Renal cortical epithelial cell (primary cell): ENCODE measurements at places on chromosomes 5 and 9.

DNA sequence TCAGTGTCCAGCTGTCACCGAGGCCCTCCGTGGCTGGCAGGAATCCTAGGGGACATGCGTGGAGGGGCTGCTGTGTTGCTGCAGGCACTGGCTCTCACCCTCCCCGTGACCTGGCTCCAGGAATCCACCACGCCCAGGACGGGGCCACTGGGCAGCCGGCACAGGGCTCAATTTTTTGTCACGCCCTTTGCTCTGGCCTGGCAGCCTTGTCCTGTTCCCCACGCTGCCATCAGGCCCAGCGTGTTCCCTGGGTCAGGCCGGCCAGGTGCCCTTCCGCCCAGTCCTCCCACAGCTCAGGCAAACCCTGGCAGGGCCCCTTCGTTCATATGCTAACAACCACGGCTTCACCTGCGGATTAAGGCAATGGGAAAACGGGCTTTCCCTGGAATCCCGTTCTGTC lies 37.3 kb downstream of the PROP1 start:
- no peak for DNase-seq

GRCh38 chr9:107174441-107174840 lies 108.6 kb upstream of the RAD23B start:
- DNase-seq: peak; percentile 36

DNA sequence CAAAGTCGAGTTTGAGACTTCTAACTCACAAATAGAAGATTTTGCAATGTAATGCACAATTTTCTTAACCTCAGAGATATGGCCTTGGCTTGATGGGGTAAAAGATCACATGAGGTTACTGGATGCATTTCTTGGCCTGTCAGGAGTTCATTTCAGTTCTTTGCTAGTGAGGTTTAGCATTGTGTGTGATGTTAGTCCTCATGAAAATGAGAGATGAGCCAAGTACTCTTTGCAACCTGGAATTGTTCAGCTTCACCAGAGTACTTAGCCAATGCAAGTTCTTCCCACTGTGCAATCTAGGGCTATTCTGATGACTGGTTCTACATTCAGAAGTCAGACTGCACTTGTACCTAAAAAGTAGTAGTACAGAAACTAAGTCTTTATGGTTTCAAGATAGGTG lies 24.9 kb downstream of the GNAQ start:
- DNase-seq: no peak

DNA sequence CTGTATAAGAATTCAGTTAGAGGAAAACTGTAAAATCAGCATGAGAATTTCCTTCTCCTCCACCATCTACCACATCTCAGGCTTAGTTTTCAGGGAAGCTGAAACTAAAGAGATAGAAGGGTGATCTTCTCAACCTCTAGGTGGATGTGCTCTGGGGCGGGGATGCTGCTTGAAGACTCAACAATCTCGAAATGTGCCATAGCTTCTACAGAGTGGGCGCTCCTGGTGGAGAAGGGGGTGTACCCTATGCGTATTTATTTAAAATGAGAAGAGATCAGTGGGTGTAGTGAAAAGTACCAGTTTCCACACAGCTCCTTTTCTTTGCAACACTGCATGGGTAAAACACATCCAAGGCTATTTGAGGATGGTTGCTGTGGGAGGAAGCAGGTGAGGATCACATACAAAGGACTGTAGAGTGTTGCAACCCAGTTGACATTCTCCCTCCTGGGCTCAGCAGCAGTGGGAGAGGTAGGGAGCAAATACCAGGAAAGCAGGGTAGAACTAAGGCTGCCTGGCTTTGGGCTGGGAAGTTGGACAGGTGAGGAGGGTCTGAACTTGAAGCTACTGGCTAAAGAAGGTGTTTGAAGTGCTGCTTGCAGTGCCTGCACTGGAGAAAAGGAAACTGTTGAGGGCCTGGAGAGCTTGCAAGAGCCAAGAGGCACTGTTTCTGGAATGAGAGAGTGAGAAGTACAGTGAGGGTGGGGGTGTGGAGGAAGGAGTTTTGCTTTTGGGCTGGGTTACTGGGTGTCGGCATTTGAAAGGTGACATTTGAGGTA lies 73.1 kb downstream of the MAST4 start:
- DNase-seq: no peak

GRCh38 chr5:80569961-80570786 lies at the start of gene ANKRD34B:
ANKRD34B (minus strand) TSS chr5:80570280; CDS start chr5:80560019, 10,261 bp downstream.
- DNase-seq: no peak

DNA sequence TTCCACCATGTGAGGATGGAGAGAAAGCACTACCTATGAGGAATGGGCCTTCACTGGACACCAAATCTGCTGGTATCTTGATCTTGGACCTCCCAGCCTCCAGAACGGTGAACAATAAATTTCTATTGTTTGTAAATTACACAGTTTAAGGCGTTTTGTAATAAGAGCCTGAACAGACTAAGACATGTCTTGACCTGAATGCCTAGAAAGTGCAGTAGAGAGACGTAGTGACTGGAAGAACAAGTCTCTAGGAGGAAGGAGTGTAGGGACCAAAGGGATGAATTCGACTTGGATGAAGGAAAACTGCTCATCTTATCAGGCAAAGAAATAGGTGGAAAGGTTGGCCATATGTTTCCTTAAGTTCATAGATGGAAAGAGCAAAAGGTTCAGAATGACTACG lies 309.8 kb upstream of the RGMB start:
- DNase-seq: no peak

GRCh38 chr9:79000230-79001002 lies 571.3 kb upstream of the TLE4 start:
- no peak for DNase-seq

DNA sequence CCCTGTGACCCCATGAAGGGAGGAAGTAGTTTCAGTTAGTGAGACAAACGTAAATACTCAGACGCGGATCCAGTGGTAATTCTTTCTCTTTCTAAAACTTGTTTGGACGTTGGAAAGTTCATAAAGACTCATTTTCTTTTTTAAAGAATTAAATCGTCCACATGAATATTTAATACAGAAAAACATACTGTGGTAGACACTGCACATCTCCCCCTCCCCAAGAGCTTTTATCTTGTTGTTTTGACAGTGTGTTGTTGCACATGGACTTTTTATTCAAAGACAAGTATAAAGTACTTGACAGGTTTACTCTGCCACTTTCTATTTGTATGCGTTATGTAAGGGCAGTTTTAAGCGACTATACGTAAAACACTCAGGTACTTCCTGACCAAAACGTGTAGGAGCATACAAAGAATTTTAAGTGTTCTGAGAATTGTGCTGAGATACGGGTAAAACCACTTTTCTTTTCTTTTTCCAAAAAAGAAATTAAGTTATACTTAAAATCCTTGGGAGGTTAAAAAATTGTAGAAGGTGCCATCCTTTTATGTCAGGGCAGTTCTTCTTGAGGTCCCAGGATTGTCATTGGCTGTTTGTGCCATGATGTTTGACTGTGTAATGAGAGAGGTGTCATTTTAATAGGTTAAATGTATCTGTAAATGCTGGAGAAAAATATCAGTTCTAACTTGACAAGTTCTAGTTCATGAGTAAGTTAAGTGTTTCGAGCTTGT lies 1.3 kb downstream of the NIPBL start:
- peak; percentile 55 for DNase-seq

- DNase-seq: no peak
Observed at GRCh38 chr5:14838396-14839319, 32.9 kb downstream of the ANKH start.

- peak; percentile 11 for DNase-seq
Observed at GRCh38 chr5:473551-474192, 30.7 kb downstream of the EXOC3 start.

- DNase-seq: no peak
Observed at GRCh38 chr5:6492934-6493333, 44.3 kb downstream of the UBE2QL1 start.

- DNase-seq: no peak
Observed at GRCh38 chr5:135320718-135321484, 78.1 kb downstream of the MACROH2A1 start.

GRCh38 chr5:173237143-173237874 lies 2.3 kb upstream of the NKX2-5 start:
- no peak for DNase-seq

DNA sequence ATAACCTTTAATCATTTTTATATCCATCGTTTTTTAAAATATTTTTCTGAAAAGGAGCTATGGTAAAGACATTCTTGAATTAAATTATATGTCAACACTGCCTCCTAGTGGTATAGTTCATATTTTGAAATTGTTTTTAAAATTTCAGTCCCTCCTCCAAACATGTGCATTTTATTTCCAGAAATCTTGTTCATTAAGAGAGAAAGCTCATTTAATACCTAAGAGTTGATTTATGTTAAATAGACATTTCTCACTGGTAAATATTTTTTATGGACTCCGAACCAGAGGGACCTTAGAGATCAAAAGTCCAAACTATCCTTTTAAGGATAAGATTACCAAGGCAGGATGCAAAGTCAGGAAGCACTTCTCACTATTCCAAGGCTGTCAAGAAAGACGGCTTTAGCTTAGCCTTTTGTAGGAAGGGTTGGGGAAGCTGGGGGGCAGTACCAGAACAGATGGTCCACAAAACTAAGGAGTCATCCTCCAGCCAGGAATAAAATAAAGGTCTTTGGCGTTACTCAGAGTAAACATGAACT lies 21.6 kb downstream of the BHMT start:
- peak; percentile 67 for DNase-seq

- DNase-seq: no peak
Observed at GRCh38 chr5:115815693-115816225, 700 bp downstream of the CDO1 start.

GRCh38 chr5:33824516-33825195 lies 67.1 kb downstream of the ADAMTS12 start:
- DNase-seq: no peak

DNA sequence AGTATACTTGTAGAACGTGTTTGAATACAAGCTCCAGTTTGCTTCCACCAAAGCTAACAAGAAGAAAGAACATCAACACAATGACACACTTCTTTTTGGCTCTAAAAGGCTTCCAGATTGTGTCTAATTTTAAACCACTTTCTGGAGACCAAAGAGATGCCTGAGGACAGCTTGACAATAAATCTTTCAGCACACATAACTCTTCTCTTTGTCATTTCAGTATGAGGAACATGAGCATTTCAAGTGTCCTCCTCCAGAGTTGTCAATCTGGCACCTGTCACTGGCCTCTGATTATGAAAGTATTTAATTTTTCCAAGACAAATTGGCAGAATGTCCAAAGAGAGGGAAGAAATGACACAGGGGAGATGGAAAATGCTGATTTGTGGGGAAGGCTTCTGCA lies 79.0 kb upstream of the TLR4 start:
- DNase-seq: no peak

DNA sequence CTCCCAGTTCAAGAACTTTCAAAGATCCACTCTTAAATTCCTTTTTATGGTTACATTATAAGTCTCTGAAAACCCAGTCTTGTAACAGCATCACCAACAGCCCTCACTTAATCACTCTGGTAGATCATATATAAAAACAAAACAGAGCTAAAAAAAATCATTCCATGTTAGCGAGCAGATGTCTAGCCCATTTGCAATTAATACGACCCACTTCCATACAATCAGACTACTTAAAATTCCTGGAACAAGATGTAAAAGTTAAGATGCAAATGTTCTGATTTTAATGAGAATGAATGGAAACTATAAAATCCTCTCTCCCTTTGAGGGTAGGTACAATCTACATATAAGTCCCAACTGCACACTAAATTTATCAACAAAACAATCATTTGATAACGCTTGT lies 167.0 kb downstream of the MED27 start:
- no peak for DNase-seq

GRCh38 chr9:135480940-135481310 lies 1.3 kb downstream of the PPP1R26 start:
- DNase-seq: no peak

GRCh38 chr9:13446938-13447842 lies 167.7 kb upstream of the MPDZ start:
- DNase-seq: no peak

DNA sequence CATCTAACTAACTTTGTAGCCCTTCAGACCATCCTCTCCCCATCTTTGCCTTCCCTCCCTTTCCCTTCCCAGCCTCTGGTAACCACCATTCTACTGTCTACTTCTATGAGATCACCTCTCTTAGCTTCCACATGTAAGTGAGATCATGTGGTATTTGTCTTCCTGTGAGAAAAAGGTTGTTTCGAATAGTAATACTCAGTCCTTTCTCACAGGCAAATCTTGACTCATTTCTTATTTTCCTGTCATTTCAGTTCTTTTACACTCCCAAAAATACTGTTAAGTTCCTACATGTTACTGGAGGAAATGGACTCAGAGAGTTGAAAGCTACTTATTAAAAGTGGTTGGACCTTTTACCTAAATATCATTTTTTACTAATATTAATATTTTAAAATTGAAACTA lies 82.1 kb downstream of the SLF1 start:
- DNase-seq: peak; percentile 13

DNA sequence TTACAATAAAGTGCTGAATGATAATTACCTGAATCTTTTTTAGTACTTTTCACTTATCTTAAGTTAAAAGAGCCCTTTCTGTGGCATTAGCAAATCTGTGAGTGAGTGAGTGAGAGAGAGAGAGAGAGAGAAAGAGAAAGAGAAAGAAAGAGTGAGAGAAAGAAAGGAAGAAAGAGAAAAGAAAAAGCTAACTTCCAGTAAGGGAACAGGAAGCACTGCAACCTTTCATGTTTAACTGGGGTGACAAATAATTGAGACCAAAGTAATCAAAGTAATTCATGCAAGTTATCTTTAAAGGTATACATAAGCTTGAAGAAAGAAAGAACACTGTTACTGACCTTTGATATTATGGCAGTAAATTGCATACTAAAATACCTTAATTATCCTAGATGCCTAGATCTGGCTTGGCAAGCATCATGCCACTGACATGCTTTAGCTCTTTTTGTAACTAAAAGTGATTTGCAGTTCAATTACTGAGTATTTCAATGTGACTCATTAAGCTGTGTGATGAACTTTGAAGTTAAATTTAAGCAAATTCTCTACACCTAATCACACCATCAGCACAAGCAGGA lies 21.7 kb downstream of the FEM1C start:
- DNase-seq: no peak

DNA sequence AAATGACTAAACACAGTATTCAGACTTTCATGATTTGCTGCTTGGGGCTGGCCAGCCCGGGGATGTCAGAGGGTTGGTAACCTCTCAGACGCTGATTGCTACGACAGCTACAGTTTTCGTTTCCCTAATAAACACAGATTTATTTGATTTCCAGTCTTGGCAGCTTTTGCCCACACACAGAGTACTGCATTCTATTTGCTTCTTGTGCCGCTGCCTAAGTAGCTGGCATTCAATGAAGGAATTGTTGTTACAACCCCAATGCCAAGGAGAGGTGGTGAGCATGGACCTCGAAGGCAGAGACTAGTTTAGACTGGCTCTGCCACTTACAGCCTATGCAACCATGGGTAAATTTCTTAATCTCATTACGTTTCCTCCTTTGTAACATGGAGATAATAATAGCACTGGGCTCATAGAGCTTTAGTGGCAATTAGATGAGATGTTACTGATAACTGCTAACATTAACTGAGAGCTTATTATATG lies 247.1 kb upstream of the PANK3 start:
- DNase-seq: peak; percentile 43

- DNase-seq: no peak
Observed at GRCh38 chr9:122379340-122379739, 8.5 kb downstream of the PTGS1 start.

GRCh38 chr5:102229685-102230084 lies 66.4 kb downstream of the SLCO4C1 start:
- DNase-seq: no peak
